Activated CD4-positive, CD25-positive, alpha-beta regulatory T cell (primary cell): ENCODE measurements at places on chromosomes 4 and X.

DNA sequence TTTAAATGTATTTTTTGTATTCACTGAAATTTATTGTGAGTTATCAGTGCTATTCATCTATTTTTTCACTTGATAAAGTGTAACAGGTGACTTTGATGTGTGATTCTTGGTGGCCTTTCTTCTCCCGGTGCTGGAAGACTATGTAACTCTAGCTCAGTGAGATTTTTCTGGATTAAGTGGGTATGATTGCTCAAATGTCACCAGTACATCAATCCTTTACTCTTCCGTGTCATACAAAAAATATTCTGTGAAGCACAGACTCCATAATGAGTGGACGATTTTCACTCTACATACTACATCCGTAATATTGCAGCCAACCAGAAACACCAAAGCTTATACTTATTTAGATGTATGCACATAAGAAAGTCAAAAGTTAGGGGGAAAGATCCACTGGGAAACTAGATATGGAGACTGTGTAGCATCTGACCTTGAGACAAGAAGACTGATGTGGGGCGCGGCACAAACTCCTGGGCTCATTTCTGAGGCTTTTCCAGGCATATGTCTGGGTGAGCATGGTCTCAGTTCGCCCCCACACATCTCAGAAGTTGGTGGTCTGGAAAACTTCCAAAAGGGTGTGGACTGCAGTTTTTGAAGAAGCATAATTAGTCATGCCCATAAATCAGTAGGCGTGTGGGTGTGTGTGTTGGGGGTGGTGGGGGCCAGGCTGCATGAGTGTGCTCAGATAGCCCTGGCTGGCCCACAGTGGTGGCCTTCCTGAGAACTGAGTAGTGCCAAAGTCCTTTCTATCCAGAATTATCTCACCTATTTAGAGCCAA is 53.9 kb upstream of the TENM3 start:
- DNase-seq: no peak

- DNase-seq: no peak
Observed at GRCh38 chrX:149161435-149162088, 343.5 kb downstream of the IDS start.

- DNase-seq: no peak
Observed at GRCh38 chr4:59597536-59598329, 1602.4 kb upstream of the ADGRL3 start.

DNA sequence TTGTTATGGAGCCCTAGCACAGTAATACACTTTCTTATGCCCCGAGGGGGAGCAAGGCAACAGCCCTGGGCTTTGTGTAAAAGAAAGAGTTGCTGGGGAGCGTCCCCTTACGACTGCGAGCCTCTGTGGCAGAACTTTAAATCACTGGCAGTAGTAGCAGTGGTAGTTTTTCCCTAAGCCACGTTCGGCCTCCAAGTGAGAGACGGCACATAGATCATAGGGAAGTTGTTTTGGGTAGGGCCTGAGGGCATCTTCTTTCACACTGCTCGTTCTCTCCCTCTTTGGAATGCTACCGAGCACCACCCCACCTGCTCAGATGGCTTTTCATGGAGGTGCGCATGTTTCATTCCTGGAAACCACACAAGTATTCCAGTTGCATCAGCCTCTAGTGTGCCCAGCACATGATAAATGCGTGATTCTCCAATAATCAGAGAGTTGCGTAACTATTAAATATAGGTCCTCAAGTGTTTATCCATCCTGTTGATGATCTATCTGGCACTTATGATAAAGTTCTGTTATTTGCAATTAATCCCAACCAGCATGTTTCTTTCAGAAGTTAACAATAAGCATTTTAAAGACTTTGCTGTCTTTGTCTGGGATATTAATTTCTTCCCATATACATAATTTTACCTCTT is 7.0 kb upstream of the SYNPO2 start:
- DNase-seq: no peak

DNA sequence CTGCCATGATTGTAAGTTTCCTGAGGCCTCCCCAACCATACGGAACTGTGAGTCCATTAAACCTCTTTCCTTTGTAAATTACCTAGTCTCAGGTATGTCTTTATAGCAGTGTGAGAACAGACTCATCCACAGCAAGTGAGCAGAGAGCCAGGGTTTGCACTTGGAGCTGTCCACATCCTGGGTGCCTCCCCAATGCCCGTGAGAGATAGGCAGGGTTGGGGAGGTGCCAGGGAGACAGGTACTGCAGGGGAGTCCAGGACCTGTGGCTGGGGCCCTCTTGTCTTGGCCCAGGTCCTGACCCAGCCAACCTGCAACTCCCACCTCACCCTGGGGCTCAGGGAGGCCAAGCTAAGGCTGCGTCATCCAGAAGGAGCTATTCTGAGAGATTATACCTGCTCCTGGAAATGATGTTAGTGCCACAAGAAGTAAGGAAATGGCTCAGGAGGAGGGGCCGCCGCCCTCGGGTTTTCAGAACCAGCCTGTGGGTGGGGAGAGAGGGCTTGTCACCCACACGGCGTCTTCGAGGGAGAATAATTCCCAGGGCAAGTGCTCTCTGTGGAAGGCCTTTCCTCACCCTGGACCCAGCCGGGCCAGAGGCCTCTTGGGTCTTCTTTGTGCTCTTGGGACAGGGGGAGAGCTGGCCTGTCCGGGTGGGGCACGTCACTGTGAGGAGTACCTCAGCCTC is 66.5 kb downstream of the ADRA2C start:
- DNase-seq: no peak

DNA sequence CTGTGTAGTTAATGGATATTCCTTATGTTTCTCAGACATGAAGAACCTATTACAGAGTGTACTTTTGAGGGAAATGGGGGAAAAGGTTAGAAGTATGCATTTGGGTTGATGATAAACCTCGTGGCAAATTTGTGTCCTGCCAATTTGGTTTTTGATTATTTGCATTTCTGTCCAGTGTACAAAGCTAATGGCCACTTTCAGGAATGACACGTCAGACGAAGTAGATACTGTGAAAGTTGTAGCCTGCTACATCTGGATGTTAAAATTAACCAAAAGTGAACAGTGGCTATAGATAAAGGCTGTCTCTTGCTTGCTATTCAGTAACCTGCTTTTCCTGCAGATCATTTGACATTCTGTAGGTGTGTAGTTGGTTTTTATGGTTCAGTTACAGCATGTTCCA is 1.0 kb downstream of the PRDX4 start:
- no peak for DNase-seq

GRCh38 chrX:40132751-40133150 is 35.0 kb upstream of the BCOR start:
- no peak for DNase-seq

GRCh38 chr4:41661442-41662076 is 87.0 kb downstream of the PHOX2B start:
- DNase-seq: no peak

GRCh38 chr4:79358438-79358837 is 32.6 kb upstream of the NAA11 start:
- DNase-seq: no peak

GRCh38 chr4:43990551-43990950 is 458.1 kb downstream of the KCTD8 start:
- no peak for DNase-seq

- no peak for DNase-seq
Observed at GRCh38 chrX:142076633-142077032, 128.5 kb downstream of the MAGEC2 start.

- DNase-seq: no peak
Observed at GRCh38 chr4:121706595-121707021, 9.8 kb upstream of the ANXA5 start.
